ENCODE measurements at places on chromosomes 1 and 21.

DNA sequence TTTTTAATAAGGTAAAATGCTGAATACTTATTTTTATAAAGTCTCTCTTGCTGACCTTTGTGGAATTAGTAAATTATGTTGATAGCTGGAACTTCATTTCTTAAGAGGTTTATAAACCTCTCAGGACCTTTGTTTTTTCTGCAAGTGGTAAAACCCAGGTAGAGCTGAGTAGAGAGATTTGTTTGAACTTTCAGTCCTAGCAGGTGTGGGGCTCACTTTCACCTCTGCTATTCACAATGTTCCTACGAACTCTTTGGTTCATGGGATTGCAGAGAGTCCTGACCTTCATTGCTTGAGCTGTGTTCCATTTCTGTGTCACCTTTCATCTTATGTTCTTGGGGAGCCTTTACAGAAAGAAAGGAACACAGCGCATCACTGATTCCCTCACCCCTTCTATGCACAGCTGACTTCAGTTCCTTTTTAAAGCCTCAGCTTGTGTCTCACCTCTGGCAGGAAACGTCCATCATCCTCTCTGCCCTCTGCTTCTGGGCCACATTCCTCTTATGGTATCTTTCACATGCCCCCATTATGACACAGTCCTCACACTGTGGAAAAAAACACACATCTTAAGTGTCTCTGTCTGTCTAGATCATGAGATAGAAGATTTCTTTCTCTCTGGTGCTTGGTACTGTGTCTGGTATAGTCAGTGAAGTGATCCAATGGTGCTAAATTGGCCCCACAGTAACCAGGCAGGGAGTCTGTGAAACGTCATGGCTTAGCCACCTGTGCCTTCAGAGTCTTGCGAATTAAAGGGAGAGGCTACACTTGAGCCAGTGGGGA lies 262.5 kb upstream of the B3GALT2 start:
- DNase-seq = no peak

- no peak for DNase-seq
Measured at GRCh38 chr1:160436966-160437365, 36.6 kb downstream of the VANGL2 start.

DNA sequence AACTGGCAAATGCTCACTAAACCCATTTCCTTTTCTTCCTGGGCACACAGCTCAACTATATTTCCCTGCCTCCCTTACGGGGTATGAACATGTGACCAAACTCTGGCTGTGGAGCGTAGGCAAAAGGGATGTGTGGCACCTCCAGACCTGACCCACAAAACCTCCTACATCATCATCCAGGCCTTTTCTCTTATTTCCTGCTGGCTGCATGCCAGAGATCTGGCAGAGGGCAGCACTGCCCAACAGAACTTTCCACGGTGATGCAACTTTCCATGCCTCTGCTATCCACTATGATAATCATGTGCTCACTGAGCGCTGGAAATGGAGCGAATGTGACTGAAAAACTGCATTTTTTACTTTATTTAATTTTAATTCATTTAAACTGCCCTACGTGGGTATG lies 99.6 kb upstream of the CACNA1E start:
- no peak for DNase-seq

GRCh38 chr1:83746234-83746633 lies 252.7 kb downstream of the TTLL7 start:
- no peak for DNase-seq

DNA sequence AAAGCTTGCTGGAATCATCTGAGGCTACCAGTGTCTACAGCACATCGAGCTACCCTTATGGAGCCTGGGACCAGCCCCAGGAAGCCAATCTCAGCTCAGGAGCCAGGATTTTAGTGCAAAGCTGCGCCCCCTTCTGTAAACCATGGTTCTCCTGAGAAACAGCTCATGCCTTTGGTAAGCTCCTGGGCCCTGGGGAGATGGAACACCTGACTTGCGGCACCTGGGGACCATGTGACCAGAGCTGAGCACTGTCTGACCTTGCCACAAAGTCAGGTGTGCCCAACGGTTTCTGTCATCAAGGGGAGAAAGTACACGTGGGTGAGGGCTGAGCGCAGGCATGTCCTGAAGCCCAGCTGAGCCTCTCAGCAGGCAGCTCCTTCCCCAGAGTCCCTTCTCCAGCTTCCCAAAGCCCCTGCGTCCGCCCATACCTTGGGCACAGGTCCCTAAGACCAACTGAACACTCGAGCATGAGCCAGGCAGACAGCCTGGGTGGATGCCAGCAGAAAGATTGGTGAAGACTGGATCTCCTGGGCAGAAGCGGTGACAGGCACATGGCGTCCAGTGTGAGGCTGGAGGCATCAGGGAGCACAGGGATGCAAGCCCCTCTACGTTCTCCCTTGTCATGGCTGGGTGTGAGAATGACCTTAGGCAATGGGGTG lies 57.9 kb upstream of the TENT5B start:
- DNase-seq = no peak

GRCh38 chr1:208476846-208477170 lies 232.6 kb upstream of the PLXNA2 start:
- DNase-seq = no peak

Data from activated CD4-positive, alpha-beta T cell treated with anti-CD3 and anti-CD28 coated beads, Interleukin-2, amount 50 U/mL, for 16 hours (primary cell).